ENCODE measurements at places on chromosomes 1 and 21. TPM values are rescaled to one million over a fixed set of nuclear protein-coding genes. Genes with fewer than 3 reads are reported as not detected.

Gene MAN1C1
- 0.18 TPM for polyA plus RNA-seq

Gene LRRC39
- polyA plus RNA-seq = 0.32 TPM

Gene TEDDM1
- not detected for polyA plus RNA-seq

Gene VWA5B1
- polyA plus RNA-seq = not detected
